ENCODE measurements at places on chromosomes 1 and 21.
A peak's percentile ranks its signal among the peaks of the same experiment; 100 is the strongest.

DNA sequence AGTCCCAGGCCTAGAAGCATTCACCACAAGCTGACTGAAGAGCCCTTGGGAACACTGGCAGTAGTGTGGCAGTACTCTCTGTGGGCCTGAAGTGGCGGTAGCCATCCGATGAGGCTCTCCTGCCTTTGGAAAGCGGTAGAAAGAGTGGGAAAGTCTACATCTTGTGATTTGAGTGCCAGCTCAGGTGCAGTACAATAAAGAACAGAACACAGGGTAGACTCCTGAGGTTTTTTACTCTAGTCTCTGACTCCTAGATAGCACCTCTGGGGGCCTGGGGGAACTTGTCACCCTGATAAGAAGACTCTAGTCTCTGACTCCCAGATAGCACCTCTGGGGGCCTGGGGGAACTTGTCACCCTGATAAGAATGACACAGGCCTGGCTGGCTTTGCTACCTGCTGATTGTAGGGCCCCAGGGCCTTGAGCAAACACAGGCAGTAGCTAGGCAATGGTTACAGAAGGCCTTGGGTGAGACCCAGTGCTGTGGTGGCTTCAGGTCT is 18.0 kb upstream of the IL20 start:
- no peak for DNase-seq

- DNase-seq = no peak
Measured at GRCh38 chr1:3320246-3321152, 134.0 kb upstream of the ARHGEF16 start.

GRCh38 chr1:247119600-247120407 is 15.6 kb upstream of the ZNF669 start:
- no peak for DNase-seq

GRCh38 chr1:189708674-189709073 is 769.0 kb downstream of the BRINP3 start:
- no peak for DNase-seq

DNA sequence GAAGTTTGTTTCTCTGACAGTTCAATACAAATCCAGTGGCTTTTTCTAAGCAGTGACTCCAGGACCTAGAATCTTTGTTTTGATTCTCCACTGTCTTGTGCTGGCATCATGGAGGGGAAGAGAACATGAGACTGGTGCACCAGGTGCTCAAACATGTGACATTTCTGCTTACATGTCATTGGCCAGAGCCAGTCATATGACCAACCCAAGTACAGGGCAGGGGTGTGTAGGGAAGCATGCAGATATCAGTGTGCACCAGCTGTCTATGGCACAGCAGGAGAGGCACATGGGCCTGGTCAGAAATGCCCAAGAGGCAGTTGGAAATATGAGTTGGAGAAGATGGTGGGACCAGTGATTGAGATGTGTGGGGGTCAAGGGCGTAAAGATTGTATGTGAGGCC is 297.0 kb downstream of the HHAT start:
- DNase-seq = no peak

DNA sequence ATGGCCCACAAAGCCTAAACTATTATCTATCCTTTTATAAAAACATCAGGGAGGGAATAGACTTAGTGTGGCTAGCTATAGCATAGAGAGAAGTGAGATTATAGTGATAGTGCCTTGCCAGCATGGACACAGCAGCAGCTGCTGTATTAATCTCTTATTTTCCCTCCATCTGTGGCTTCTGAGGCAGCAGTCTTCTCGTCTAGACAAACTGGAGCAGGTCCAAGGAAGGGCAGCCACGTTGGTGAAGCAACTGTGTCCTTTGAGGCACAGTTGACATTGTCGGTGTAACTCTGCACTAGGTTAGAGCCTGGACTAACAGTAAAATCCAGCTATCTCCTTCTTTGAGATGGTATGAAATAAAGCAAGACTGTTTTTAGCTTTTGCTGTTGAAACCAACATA is 131.3 kb downstream of the CACHD1 start:
- no peak for DNase-seq

GRCh38 chr1:93446837-93447451 is 974 bp upstream of the FNBP1L start:
- no peak for DNase-seq

GRCh38 chr1:98056781-98057180 is 135.9 kb upstream of the DPYD start:
- no peak for DNase-seq

GRCh38 chr21:38524168-38525153 is 26.2 kb upstream of the ERG start:
- DNase-seq = no peak

- DNase-seq = no peak
Measured at GRCh38 chr1:212596798-212597197, 11.8 kb upstream of the ATF3 start.

DNA sequence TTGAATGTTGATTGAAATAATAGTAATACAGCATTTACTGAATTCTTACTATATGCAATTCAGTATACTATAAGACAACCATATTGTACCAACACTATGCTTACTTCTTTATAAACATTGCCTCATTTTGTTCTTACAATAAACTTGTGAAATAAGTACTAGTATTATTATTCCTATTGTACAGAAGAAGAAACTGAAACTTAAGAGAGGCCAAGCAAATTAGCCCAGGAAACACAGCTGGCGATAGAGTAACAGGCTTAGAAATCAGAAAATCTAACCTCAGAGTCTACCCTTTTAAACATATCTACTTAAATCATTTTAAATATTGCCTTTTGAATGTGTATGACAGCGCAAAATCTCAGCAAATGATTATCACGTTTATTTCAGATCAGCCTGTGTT is 41.7 kb downstream of the FASLG start:
- DNase-seq = no peak

- DNase-seq = peak; percentile 62
Measured at GRCh38 chr1:156623946-156624813, 5.0 kb downstream of the HAPLN2 start.

GRCh38 chr21:42251654-42252324 is 32.8 kb downstream of the ABCG1 start:
- peak; percentile 74 for DNase-seq

DNA sequence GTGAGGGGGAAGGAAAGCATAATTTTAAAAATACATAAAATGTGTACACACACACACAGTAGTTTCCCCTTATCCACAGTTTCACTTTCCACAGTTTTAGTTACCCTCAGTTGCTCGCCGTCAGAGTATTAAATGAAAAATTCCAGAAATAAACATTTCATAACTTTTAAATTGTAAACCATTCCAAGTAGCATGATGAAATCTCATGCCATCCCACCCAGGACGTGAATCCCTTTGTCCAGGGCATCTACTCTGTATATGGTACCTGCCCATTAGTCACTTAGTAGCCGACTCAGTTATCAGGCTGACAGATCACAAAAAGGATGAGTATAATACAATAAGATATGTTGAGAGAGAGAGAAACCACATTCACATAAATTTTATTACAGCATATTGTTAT is 36.2 kb downstream of the EPS15 start:
- DNase-seq = no peak

- DNase-seq = peak; percentile 47
Measured at GRCh38 chr1:22861764-22862440, 110.8 kb downstream of the LACTBL1 start.

GRCh38 chr1:221829327-221830015 is 87.6 kb upstream of the DUSP10 start:
- DNase-seq = no peak

GRCh38 chr1:24752305-24752704 is 7.1 kb downstream of the CLIC4 start:
- DNase-seq = no peak

DNA sequence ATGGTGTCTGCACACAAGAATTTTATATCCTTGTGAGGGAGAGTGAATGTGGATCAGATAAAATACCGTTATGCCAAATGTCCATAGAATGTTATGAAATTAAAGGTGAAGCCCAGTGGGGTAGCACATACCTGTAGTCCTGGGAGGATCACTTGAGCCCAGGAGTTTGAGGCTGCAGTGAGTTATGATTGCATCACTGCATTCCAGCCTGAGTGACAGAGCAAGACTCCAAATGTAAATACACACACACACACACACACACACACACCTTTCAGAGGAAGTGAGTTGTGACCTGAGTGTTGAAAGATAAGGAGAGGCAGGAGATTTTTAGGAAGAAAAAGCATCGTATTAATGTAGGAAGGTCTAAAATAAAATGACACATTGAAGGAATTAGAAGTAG is 28.1 kb upstream of the ZYG11A start:
- no peak for DNase-seq

DNA sequence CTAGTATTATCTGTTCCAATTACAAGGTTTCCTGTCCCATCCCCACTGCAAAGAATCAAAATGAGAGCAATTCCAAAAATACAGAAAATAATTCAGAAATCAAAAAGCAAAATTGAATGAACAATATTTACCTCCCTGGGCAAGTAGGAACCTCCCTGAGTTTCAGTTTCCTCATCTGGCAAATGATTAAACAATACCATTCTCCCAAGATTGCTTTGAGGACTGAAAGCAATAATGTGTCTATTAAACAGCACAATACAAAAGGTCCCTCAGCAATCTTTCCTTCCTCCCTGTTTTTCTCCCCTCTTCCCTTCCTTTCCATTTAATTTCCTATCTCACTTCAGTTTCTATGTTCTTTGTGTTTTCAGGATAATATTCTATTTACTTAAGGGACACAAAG is 171.0 kb downstream of the ZC3H11B start:
- DNase-seq = no peak

- no peak for DNase-seq
Measured at GRCh38 chr1:66791621-66792610, 9.2 kb downstream of the INSL5 start.

All from head of caudate nucleus (tissue), 42 donors.